ENCODE measurements at places on chromosomes 1 and 21. TPM values are rescaled to one million over a fixed set of nuclear protein-coding genes. Genes with fewer than 3 reads are reported as not detected.

DNA sequence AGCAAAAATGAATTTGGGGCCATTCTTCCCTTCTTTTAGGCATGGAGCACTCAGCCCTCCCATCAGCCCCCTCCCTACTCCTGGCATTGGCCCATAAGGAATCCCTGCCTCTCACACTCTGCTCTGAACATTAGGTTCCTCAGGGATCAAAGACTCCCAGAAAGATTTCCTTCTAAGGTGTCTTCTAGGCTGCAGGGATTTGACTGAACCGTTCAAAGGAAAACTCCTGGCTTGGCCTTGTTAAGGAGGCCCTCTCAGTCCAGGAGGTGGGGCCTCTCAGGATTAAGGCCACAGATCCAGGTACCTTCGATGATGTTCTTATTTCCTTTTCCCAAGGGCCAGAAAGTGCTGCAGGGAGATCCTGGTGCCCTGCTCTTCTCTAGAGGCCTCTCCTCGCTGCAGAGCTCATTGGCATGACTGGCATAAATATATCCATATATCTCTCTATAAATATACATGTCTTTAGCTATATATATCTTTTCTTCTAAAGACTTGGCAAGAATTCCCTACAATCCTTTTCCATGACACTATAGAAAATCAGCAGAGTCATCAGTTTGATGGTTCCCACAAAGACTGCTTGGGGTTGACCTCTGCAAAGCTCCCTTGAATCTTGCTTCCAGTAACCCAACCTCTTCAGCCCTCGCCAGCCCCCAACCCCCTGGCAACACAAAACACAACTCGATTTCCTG lies 59.1 kb downstream of the PLXNA2 start:
- no peak for DNase-seq

DNA sequence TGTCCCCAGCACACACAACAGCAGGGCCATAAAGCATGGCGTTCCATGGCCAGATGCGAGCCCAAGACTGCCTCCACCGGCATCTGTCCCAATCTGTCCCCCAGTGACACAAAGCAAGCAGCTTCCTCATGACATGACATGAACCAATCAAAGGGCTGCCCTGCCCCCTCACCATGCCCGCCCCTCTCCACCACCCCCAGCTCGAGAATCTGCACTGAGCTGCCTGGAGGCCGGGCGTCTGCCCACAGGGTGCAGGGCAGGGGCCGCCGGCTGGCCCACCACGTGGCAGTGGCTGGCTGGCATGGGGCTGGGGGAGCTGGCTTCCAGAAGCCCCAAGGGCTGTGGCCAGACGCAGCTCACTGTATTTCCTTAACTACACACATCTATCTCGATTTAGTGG lies 27.8 kb downstream of the WNT9A start:
- peak; percentile 42 for DNase-seq

- DNase-seq: no peak
Observed at GRCh38 chr1:81967951-81968350, 167.2 kb downstream of the ADGRL2 start.

GRCh38 chr1:225350872-225351271 lies 77.0 kb downstream of the LBR start:
- no peak for DNase-seq

- DNase-seq: no peak
Observed at GRCh38 chr1:32028746-32029145, 15.1 kb downstream of the KHDRBS1 start.

DNA sequence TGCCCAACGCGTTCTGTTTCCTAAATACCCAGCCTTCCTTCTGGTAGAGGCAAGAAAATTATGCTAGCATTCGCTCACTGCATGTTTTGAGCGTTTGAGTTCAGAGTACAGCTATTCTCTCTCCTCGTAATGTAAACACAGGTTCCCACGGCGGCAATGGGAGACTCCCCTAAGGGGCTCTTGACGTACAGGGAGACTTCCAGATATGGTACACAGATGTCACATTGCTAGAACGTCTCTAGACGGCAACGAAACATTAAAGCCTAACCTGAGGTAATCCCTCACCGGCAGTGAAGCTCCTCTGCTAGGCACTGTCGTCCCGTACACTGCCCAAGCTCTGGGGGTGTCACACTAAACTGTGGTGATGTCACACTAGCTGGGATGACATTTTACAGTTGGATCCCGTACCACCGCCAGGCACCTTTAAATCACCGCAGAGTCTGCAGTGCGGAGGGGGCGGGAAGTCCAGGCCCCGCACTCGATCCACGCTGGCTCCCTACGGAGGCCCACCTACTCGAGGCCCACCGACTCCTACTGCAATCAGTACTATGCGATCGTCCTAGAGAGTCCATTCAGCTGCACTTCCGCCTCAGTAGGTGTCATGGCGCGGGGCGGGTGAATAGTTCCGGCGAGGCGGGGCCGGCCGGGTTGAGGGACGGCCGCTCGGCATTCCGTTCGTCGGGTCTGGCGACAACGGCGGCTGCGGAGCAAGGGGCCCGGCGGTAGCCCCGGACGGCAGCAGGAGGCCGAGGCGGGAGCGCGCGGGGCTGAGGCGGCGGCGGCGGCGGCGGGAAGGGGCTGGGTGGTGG lies at the start of gene HIPK1:
Gene HIPK1 (plus strand): TSS at position 384 of the 809 bp plus-strand sequence.
- peak; percentile 98 for DNase-seq

GRCh38 chr1:3030663-3031381 lies 9.6 kb downstream of the ACTRT2 start:
- no peak for DNase-seq

- DNase-seq: no peak
Observed at GRCh38 chr1:49424782-49425181, 599.0 kb downstream of the AGBL4 start.

DNA sequence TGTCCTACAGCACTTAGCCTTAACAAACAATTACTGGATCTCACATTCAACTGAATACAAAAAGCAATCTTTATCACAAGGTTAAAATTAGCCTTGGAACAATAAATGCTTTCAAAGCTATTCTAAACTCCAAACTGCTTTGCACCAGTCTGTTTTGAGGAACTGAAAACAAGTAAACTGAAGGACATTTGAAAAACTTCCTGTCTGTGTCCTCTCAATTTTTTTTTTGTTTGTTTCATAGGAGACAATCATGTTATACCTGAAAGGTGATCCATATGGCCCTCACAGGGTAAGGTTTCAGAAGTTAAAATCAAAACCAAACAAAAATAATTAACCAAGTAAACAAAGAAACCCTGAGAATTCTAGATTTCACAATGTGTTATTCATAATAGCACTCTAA lies 459.1 kb downstream of the DPYD start:
- no peak for DNase-seq

The NBPF10 gene
- total RNA-seq: 0.31 TPM

The GNG4 gene
- total RNA-seq: 53.5 TPM

GRCh38 chr1:190679044-190679443 lies 201.4 kb upstream of the BRINP3 start:
- DNase-seq: no peak

DNA sequence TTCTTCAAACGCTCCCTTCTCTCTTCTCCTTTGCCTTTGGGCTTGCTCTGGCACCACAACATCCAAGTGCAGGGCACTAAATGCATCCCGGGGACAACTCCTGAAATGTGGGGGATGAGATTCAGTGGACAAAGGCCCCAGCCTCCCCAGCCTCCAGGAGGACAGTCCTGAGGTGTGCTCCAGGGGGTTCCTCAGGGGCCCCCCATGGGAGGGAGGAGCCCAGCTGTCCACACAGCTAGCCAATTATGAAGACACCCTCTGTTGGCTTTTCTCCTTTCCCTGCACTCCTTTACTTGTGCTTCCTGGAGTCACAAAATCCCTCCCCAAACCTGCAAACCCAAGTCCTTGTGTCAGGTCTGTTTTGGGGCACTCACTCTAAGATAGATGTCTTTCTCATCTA lies 735.4 kb downstream of the PTPRU start:
- DNase-seq: no peak

The G0S2 gene
- total RNA-seq: 0.43 TPM

DNA sequence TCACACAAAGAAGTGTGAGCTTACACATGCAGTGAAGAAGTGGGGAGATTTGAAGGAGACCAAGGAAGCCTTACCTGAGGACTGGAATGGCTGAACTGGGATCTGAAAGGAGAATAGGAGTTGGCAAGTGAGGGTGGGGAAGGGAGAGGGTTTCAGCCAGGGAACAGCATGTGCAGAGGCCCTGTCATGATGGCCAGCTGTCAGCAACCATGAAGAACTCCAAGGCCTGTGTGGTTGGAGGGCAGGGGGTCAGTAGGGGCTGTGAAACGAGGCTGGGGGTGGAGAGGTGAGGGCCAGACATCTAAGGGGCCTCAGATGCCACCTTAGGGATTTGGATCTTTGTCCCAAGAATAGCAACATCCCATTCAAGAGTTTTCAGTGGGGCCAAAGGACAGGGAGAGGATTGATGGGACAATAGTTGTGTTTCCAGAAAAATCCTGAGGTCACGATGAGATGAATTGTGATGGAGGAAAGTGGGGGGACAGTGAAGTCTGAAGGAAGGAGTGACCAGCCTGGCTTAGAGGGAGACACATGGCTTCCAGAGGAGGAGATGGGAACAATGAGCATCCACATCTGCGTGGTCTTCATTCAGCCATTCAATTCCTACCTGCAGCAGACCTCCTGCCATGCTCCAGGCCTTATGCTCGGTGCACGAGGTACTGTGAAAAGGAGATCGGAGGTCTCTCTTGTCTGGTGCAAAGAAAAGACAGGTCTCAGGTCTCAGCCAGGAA lies 187.6 kb downstream of the MATN1 start:
- DNase-seq: no peak

- DNase-seq: no peak
Observed at GRCh38 chr21:15094706-15095105, 29.9 kb upstream of the NRIP1 start.

The VCAM1 gene
- total RNA-seq: not detected

GRCh38 chr1:68963353-68963752 lies 466.5 kb upstream of the DEPDC1 start:
- no peak for DNase-seq

DNA sequence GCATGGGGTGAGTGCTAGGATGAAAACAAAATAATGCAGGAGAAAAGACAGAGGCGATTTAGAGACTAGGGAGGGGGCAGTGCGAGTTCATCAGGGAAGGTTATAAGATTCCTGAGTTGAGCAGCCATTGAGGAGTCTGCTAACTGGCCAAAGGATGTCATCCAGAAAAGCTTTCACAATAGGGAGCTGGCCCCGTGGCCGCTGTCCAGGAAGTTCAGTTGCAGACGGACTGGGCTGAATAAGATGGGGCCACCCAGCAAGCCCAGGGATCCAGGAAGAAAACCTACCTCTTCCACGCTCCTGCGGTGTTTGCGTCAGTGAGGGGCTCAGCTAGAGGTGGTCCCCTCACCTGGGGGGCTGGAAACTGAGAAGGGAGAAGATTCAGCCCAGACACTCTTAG lies 4.0 kb upstream of the PKP1 start:
- no peak for DNase-seq

DNA sequence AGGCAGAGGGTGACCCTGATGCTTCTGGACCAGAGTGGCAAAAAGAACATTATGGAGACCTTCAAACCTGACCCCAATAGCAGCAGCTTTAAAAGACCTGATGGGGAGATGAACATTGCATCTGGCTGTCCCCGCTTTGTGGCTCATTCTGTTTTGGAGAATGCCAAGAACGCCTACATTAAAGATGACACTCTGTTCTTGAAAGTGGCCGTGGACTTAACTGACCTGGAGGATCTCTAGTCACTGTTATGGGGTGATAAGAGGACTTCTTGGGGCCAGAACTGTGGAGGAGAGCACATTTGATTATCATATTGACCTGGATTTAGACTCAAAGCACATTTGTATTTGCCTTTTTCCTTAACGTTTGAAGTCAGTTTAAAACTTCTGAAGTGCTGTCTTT lies 45.8 kb downstream of the TRAF5 start:
- no peak for DNase-seq

The IFFO2 gene
- total RNA-seq: 7.5 TPM

- DNase-seq: peak; percentile 95
Observed at GRCh38 chr1:16618719-16619118, 5.4 kb upstream of the NBPF1 start.

DNA sequence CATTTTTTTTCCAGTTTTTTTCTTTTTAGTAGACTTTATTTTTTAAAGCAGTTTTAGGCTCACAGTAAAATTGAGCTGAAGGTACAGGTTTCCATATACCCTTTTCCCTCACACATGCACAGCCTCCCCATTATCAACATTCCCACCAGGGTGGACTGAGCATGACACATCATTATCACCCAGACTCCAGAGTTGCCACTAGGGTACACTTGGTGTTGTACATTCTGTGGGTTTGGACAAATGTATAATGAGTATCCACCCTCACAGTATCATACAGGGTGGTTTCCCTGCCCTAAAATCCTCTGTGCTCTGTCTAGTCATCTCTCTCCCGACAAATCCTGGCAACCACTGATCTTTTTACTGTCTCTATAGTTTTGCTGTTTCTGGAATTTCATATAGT lies 3.0 kb upstream of the AIM2 start:
- DNase-seq: no peak

DNA sequence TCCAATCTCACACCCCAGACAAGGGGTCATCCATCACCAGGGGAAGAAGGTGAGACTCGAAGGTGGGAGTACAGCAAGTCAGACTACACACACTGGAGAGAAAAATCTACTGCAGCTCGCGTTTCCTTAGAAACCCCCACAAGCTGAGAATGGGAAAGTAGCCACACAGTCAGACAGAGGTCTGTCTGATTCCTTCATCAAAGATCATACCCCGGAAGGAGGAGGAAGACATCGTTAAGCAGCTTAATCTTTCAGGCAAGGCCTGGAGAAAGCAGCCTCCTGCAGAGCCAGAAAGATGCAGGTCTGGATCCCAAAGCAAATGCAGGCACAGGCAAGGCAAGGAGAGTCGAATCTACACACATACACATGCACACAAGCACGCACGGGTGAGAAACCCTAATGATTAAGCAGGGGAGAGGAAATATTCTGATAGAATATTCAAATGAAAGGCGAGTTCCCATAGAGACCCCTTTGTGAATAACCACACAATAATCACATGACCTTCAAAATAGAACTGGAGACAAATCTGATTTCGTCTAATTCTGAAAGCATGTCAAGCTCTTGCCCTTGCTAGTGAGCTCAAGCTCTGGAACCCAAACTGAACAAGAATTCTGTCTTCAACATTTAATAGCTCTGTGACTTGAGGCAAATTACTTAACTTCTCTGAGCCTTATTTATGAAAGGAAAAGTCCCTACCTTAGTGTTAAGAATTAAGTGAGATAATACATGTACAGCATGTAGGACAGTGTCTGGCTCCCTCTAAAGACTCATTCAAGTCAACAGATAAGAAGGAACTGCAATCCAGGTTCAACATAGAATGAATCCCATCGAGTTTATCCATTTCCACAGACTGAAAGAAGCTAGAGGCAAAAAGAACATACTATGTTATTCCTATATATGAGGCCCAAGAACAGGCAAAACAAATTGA lies 387.8 kb downstream of the OMA1 start:
- no peak for DNase-seq

All from GM23338 (cell line).